ENCODE measurements at places on chromosomes 3 and 15. TPM values are rescaled to one million over a fixed set of nuclear protein-coding genes. Genes with fewer than 3 reads are reported as not detected.

- DNase-seq = no peak
Measured at GRCh38 chr3:43695443-43695842, 4.7 kb downstream of the ABHD5 start.

- no peak for DNase-seq
Measured at GRCh38 chr3:114005481-114005880, 50.8 kb downstream of the CCDC191 start.

DNA sequence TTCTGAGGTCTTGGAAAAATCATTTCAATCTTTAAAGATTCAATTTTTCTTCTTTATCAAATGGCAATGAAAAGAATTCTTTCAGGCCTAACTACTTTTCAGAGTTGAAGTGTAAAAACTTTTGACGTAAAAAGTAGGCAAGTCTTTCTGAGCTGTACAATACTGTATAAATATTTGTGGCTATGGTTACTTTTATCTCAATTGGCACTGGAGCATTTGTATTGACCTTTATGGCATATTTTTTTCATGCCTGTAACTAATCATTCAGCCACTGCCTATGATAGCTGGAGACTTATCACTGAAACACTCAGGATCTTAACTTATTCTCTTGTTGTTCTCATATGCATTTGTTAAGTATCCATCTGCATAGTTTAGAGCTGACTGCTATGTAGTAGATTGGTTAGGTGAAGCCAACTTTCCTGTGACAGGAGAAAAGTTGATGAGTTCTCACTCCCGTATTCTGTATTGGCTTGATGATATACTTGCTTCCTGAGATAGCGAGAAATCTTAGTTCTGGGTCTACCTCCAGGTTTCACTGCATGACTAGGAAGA is 290.4 kb upstream of the TBL1XR1 start:
- no peak for DNase-seq

DNA sequence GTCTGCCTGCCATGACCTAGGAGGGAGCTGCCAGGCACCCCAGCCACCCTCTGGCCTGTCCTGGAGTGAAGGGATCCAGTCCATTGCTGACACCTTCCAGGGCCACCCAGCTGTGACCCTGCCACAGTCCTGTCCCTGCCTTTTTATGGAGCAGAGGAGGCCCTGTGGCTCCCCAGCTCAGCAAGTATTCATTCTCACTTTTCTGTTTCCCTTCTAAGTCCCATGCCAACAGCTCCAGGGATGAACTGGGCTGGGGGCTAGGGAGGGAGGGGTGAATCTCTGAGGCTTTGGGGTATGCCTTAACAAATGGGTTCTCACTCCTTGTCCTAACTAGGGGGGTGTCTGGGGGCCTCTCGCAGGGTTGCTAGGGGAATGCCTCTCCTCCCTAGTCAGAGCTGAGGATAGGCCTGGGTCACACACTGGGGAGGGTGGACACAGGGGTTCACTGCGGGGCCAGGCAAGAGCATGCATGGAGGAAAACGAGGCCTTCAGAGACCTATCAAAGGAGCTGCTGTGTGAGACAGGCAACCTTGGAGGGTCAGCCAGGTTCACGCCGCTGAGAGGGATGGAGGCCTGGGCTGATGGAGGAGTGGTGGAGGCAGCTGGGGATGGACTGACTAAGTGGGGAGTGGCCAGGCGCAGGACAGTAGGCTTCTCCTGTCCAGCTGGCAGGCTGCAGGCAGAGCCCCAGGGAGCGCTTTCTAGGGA is 31.8 kb downstream of the EPHB3 start:
- no peak for DNase-seq

DNA sequence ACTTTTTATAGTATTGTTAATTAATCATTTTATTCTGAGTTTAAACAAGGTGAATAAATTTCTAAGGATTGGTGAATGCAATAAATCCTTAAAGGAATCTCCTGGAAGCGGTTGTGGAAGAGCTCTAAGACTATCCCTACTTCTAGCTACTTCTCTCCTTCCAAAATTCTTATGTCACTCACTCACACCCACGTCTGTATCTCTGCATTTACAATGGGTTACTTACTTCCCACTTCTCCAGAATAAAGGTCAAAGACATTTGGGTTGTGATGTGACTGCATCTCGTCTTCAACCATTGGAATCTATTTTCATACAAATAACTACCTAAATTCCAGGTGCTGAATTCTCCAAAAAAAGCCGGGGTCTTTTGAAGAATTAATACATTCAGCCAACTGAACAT is 234.2 kb upstream of the MDFIC2 start:
- no peak for DNase-seq

GRCh38 chr3:36493051-36493450 is 112.7 kb downstream of the STAC start:
- no peak for DNase-seq

GRCh38 chr15:81480645-81481053 is 106.6 kb upstream of the TMC3 start:
- no peak for DNase-seq

- DNase-seq = no peak
Measured at GRCh38 chr3:112334691-112335433, 1.9 kb downstream of the CD200 start.

DNA sequence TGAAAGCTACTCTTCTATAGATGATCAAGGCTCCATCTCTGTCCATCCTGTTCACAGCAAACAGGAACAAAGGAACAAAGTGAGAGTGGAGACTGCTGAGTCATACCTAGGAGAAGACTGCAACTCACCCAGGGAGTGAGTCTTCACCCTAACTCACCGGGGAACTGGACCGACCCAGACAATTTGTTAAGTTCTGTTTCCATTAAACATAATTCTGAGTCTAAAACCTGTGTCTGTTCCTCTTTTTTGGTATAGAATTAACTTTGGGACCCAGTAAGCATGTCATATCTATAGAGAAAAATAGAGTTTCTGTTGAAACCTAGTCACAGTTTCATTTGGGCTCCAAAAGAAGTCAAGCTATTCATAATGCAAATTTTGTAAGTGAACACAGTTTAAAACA is 21.6 kb downstream of the CCDC80 start:
- DNase-seq = no peak

DNA sequence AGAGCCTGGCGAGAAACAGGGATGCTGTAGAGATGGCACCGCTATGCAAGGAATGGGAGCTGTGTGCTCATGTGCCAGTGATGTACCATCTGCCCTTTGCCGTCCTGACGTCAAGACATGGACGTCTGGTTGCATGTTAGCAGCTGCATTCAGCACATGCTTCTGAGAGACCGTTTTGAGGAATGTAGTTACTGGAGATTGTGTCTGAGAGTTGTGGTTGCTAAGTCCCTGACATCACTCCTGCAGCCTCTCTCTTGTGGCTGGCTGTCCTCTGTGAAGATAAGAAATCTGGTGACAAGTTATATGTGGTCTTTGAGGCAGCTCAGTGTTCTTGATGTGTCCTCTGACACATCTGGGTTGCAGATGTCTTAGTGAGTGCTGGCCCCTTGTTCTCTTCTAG is 165.1 kb downstream of the APBA2 start:
- DNase-seq = no peak

GRCh38 chr3:117761703-117762620 is 1052.4 kb downstream of the TUSC7 start:
- DNase-seq = no peak

- no peak for DNase-seq
Measured at GRCh38 chr15:42549032-42549491, 424 bp downstream of the HAUS2 start.

DNA sequence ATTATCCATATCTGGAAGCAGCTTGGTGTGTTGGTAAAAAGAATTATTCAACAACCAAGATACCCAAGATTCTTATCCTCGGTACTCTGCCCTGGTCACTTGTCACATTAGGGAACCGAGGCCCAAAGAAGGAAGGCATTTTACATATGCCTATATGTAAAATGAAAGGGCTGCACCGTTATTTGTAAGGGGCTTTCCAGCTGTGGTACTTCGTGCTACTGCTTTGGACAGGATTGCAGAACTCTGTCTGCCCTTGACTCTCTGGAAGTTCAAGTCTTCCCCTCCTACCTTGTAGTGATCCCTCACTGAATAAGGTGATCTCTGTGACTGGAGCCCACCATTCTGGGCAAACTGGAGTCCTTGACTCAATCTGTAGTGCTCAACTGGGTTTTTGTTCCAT is 198.9 kb upstream of the TOPAZ1 start:
- DNase-seq = no peak

ASB14 gene
- total RNA-seq = 5.0 TPM

PLCH1 gene
- 1.1 TPM for total RNA-seq

CPNE9 gene
- not detected for total RNA-seq

CTXN2 gene
- not detected for total RNA-seq

PRKCI gene
- total RNA-seq = 14.6 TPM
